Activated T-cell treated with anti-CD3 and anti-CD28 coated beads for 24 hours (primary cell): ENCODE measurements at places on chromosomes 7 and 10.

- no peak for DNase-seq
Observed at GRCh38 chr7:78398081-78398480, 599.5 kb downstream of the PHTF2 start.

DNA sequence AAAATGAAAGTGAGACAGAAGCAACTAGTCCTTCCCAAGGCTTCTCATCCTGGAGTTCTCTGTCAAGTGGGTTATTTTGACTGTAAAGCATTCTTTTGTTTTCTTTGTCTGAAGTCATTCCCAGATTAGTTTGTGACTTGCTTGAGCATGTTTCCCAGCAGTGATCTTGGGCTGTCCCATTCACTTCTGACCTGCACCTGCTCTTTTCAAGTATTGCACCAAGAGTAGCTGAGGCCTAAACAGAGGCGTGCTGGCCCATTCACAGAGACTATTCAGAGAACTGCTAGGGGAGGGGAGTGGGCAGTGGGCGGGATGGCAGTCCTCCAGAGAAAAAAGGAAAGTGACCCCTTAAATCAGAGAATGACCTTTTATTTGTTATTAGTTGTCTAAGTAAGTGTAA lies 61.3 kb downstream of the CACNA2D1 start:
- DNase-seq, result no peak

GRCh38 chr10:72234560-72235095 lies 18.6 kb upstream of the ASCC1 start:
- no peak for DNase-seq

DNA sequence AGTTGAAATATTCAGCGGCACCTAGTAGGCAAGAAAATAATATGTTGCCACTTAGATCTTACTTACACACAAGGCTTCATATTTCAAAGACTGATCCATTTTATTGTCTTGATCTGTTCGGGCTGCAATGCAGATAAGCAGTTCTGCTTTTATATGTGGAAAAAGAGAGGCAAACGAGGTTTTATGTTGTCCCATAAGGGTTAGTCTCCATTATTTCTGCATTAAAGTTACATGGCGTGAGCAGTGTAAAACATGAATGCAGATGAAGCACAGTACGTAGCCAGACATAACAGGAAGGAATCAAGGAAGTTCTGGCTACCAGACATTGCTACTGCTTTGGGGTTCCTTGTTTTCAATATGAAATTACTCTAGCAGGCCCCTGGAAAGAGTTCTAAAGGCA lies 224.8 kb downstream of the BBS9 start:
- no peak for DNase-seq

DNA sequence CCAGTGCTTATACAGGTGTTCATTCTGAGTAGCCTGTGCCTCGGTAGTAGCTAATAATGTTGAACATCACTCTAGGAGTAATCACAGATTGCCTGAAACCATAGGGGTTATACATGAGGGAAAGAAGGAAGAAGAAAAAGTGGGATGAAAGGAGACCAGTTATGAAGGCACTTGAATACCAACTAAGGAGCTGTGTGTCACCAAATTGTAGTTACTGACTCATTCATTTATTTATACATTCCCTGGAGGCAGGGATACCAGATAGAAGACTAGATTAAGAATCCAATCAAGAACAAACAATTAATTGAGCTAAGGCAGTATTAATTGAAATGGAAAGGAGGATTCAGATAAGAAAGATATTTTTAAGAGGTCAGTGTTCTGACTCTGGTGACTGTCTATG lies 129.6 kb upstream of the PRPS1L1 start:
- DNase-seq, result no peak

GRCh38 chr7:151744656-151745638 lies 132.0 kb downstream of the PRKAG2 start:
- no peak for DNase-seq

DNA sequence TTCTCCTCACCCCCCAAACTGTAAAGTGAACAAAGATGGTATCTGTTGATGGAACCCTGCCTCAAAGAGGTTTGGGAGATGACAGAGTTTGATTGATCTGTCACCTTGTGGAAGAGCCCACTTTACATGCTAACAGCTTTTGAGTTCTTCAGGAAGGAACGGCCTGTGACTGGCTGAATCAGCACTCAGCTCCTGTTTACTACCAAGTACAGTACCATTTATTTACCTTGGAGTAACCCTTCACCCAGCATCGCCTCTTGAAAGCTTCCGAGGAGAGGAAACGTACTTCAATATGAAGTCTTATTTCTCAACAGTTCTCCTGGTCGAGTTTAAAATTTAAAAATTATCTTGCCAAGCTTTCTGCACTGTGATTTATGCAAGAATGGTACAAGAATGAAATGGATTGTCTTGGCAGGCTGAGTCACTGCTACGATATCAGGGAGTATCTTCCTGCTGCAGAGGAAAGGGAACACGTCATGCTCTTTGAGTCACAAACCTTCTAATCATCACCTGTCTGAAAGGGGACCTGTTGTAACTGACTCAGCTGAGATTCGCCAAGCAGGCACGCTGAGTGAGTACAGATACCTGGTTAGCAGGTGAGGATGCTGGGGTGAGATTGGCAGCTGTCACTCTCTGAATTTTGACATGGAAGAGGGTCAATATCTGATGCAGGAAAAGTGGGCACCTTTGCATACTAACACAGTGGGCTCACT lies 30.1 kb downstream of the KLF6 start:
- DNase-seq, result no peak

GRCh38 chr7:3009086-3009485 lies 34.6 kb downstream of the CARD11 start:
- DNase-seq, result no peak

DNA sequence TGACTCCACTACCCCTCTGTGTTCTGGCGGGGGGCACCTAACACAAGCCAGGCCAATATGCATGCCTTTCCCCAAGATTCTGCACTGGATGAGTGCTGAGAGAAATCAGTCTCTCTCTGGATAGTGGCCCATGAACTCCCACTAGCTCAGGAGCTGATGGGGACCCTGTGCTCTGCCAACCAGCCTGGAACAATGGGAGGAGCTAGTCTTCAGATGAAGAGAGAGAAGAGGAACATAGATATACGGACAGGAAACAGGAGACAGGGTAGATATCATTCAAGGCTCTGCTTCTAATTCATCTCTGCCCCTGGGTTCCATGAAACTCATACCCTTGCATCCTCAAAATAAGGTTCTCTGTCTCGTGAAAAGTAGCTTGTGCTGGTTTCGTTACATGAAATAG lies 27.9 kb upstream of the PLXNA4 start:
- DNase-seq, result no peak

DNA sequence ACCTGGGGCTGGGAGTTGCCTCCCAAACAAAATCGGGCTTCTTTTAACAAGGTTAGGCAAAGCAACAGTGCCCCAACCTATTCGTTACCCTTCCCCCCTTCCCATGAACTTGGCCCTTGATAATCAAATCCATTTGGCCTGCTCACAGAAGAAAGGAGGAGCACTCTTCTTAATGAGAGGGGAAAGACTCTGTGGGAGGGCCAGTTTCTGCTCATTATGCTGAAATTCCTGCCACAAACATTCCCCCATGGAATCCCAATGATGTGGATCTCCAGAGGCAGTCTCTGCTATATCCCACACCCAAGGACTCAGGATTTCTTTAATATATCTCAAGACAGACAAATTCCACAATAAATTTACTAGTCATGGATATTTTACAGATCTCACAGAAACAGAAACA lies 43.0 kb downstream of the LSM5 start:
- DNase-seq, result no peak

GRCh38 chr7:28759475-28759971 lies 198.6 kb downstream of the TRIL start:
- no peak for DNase-seq

GRCh38 chr7:85750454-85750949 lies 563.6 kb upstream of the SEMA3D start:
- no peak for DNase-seq

DNA sequence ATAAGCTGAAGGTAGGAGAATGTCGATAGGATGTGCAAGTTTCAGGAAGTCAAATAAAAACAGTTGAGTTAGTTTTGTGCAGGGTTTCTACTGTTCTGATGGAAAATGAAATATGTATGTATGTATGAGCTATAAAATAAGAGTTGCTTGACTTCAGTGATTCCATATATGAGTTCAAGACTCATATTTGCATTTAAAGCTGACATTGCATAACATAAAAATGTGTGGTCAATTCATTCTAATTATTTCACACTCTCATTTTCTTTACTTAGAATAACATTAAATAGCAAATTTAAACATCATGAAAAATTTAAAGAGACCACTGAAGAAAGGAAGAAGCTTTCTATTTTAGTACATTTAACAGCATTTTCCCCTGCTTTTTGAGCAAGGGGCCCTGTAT lies 37.8 kb downstream of the IFIT5 start:
- no peak for DNase-seq

DNA sequence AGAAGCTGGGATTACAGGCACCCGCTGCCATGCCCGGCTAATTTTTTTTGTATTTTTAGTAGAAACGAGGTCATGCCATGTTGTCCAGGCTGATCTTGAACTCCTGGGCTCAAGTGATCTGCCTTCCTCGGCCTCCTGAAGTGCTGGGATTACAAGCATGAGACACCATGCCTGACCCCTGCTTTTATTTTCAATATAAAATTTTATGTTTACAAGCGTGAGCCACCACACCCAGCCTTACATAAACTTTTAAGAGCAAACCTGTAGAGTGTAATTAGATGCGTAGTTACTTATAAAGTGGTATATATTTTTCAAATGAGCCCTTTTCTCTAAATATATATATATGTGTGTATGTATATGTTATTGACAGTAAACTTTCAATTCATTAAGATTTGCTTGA lies 8.7 kb downstream of the CNNM2 start:
- DNase-seq, result no peak

DNA sequence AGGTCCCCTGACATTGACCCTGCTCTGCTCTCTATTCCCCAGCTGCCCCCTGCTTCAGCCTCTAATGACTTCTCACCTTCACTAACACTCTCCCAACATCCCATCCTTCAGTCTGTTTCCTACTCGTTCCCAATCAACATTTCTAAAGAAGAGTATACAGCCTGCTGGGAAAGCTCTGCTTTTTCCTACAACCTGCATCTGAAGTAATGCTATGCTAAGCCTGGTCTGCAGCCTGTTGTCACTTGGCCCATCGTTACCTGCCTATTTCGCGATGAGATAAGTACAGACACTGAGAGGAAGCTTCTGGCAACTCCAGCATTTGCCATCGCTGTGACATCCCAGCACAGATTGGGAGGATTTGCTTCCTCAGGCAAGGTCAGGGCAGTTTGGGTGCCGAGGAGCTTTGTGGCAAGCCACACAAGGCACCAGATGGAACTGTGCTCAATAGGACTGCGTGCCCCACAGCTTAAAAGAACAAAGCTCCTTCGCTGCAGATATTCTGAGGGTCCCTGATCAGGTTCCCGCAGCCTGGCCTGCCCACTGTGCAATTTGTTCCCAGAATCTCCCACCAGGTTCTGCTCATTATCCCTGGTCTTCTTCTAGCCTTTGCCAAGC lies 51.4 kb downstream of the PKD1L1 start:
- DNase-seq, result no peak

DNA sequence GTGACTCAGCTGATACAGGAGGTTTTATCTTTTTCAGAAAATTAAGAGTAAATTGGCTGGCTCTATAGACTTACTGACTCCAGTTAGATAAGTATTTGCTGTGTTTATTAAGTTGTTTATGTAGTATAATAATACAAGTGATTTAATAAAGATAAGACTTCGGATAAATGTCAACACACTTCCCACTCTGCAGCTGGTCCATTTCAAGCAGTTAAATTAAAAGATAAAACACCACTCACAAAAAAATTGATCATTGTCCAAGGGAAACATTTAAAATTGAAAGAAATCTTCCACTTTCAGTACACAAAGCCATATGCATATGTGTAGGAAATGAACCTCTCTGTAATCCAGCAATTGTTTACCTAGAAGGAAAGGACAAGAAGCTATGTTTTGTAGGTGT lies 106.1 kb upstream of the SP8 start:
- no peak for DNase-seq

GRCh38 chr10:26468700-26469099 lies 30.6 kb downstream of the APBB1IP start:
- DNase-seq, result no peak

GRCh38 chr10:86450806-86451603 lies 70.6 kb downstream of the WAPL start:
- DNase-seq, result no peak

DNA sequence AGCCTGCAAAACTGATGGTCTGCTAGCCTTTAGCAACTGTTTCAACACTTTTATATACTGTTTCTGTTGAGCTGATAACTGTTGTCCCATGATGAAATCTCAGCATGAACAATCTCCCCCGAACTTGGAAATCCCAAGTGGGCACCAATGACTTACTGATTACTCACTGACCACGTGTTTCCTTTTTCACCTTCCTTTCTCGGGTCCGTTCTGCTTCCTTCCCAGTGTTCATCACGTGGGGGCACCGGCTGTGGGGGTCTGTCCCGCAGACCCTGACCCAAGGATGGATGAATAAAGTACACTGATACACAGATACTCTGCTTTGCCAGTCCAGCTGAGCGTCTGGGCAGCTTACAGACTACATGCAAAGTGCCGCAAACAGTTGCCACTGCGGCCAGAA lies 39.0 kb upstream of the RASGEF1A start:
- no peak for DNase-seq

DNA sequence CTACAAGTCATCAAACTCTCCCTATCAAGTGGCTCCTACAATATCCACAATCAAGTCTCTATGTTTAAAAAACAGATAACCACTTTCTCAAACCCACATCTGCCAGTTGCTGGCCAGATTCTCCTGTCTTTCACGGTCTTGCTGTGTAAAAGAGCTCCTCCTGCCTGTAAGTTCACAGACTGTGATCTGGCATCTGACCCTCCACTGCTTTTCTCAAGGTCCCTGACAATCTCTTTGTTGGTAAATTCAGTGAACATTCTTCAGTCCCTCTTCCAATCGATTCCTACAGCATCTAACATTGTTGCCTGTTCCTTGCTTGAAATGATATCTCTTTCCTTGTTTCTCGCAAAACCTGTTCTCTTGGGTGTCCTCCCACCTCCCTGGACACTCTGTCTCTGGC lies 18.5 kb upstream of the LMOD2 start:
- no peak for DNase-seq
